Caco-2 (cell line): ENCODE measurements at places on chromosomes 16 and 17.
A peak's percentile ranks its signal among the peaks of the same experiment; 100 is the strongest.

GRCh38 chr16:12674071-12674470 is 129.6 kb downstream of the CPPED1 start:
- DNase-seq = no peak

GRCh38 chr17:16171613-16172012 is 43.7 kb downstream of the NCOR1 start:
- DNase-seq = no peak

GRCh38 chr17:42548070-42548837 is 4.5 kb upstream of the HSD17B1 start:
- DNase-seq = no peak

DNA sequence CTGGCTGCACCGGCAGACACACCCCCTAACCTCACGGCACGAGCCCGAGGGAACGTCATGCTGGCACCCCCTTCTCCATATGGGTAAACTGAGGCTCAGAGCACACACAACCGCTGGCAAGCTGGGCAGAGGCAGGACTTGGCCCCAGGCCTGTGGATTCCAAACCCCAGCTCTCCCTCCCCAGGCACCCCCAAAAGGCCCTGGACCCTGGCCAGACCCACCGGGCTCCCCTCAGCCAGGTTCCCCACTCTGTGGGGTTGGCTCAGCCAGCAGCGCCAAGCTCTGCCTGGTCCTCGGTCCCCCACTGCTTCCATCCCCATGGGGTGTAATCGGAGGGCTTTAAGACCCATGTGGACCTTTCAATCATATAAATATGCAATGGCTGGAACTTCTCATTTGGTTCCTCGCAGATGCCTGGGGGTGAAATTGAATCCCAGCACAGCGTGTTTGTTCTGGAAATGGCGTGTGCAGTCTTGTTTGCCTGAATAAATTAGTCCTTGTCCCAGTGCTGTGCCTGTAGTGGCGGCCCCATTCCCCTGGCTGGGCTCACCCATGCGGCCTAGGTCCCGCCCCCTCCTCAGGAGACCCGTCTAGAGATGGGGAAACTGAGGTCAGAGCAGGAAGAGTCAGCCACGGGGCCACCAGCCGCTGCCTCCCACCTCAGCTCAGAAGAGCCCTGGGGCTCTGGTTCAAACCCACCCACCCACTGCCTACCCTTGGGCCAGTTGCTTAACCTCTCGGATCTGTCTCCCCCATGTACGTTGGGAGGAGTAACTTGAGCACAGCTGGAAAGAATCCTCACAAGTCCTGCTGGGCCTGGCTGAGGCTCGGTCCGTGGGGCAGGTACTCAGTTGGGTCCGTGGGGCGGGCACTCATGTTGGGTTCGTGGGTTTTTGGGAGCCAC is 57.3 kb downstream of the ZFPM1 start:
- DNase-seq = no peak

DNA sequence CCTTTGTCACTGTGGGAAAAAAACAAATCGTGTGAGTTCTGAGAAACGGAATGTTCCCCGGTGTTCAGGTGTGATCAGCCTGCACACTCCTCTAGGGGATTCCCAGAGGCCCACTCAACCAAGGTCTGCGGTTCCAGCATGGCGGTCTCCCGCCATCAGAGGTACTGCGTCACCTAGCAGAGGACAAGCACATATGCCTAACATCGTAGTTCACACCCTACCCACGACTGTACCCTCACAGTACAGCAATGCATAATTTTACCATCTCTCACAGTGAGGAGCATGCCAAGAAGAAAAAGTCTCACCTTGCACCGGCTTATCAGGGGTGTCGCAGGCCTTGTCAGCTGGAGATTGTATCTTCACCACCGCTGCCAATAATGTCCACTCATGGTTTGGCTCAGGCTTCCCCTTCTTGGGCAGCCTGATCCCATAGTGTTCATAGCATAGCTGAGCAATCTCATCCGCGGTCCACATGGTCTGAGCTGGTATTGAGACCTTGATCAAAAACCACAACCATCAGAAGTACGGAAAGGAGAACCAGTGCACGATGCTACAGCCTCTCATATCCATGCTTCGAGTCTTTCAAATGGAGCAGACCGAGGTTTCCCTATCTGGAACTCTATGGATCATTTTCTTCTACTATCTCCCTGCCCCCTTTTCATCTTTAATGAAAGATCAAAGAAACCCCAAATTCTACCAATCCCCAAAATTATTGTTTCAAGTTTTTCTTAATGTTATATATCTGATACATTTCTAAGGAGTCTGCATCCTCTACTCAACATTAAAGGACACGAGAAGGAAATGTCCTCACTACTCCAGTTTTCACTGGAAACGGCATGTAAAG is 2.5 kb downstream of the ADAT1 start:
- DNase-seq = no peak

DNA sequence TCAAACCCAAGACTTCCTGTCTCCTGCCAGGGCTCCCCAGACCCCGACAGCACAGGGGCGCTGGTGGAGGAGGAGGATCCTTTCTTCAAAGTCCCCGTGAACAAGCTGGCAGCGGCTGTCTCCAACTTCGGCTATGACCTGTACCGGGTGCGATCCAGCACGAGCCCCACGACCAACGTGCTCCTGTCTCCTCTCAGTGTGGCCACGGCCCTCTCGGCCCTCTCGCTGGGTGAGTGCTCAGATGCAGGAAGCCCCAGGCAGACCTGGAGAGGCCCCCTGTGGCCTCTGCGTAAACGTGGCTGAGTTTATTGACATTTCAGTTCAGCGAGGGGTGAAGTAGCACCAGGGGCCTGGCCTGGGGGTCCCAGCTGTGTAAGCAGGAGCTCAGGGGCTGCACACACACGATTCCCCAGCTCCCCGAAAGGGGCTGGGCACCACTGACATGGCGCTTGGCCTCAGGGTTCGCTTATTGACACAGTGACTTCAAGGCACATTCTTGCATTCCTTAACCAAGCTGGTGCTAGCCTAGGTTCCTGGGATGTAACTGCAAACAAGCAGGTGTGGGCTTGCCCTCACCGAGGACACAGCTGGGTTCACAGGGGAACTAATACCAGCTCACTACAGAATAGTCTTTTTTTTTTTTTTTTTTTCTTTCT is 8.1 kb downstream of the SERPINF1 start:
- DNase-seq = peak; percentile 96

DNA sequence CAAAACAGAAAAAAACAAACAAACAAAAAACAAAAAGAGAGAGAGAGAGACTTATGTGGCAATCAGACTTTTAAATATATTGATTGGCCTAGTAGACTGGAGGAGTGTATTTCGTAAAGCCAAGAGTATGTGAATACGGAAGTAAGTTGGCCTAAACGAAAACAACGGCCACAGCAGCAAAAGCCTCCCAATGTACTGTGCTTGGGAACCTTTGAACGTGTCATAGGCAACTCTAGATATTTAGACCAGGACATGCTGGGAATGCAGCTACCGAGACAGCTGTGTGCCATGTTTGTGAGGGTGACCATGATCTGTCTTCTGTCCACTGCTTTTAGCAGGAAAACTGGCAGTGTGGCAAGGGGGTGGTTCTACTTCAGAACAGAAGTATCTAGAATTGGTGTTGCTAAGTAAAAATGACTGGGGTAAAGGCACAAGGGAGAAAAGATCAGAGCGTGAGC is 7.4 kb downstream of the MAF start:
- no peak for DNase-seq

DNA sequence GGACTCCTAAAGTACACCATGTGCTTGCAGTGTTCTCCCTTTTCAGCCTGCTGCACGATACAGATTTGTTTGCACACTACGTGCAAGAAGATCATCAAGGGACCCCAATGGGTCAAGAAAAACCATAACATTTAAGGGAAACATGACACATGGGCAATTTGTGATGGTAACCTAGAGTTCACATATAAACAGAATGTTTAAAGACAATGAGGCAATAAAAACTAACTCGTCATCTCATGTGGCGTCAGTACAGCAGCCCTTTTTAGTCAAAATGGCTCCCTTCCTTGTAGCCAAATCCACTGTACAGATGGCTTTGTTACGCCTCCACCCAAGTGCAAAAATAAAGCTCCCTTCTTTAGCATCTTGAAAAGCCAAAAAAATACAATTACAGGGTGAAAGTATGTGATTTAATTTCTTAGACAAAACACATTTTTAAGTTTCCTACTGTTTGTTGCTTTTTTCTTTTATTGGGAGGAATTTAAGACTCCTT is 173.7 kb downstream of the CDK5R1 start:
- no peak for DNase-seq

DNA sequence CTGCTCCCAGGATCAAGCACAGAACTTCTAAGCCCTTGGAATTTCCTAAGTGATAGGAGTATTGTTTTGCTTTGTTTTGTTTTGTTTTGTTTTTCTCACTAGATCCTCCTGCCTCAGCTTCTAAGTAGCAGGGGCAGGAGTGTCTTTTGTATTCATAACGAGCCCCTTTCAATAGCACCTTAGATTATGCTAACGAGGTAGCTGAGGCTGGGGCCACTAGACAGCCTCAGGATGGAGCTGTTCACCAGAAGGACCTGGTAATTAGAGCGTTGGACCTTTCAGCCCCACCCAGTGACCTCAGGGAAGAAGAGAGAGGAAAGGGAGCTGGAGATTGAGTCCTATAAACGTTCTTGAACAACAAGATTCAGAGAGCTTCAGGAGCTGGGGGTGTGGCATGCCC is 43.6 kb downstream of the IKZF3 start:
- DNase-seq = no peak

- DNase-seq = no peak
These were observed 16.1 kb upstream of the GSDMA start for GRCh38 chr17:39946551-39947330.

- DNase-seq = peak; percentile 84
These were observed 2.8 kb upstream of the SMIM36 start for GRCh38 chr17:55513885-55514590.

GRCh38 chr17:290626-291025 is 62.0 kb downstream of the RPH3AL start:
- DNase-seq = no peak

- no peak for DNase-seq
These were observed 158.8 kb downstream of the AATF start for GRCh38 chr17:37107406-37108083.
